Activated naive CD4-positive, alpha-beta T cell treated with Interleukin-2 at 50 U/mL for 16 hours (primary cell): ENCODE measurements at places on chromosomes 6 and 20.

DNA sequence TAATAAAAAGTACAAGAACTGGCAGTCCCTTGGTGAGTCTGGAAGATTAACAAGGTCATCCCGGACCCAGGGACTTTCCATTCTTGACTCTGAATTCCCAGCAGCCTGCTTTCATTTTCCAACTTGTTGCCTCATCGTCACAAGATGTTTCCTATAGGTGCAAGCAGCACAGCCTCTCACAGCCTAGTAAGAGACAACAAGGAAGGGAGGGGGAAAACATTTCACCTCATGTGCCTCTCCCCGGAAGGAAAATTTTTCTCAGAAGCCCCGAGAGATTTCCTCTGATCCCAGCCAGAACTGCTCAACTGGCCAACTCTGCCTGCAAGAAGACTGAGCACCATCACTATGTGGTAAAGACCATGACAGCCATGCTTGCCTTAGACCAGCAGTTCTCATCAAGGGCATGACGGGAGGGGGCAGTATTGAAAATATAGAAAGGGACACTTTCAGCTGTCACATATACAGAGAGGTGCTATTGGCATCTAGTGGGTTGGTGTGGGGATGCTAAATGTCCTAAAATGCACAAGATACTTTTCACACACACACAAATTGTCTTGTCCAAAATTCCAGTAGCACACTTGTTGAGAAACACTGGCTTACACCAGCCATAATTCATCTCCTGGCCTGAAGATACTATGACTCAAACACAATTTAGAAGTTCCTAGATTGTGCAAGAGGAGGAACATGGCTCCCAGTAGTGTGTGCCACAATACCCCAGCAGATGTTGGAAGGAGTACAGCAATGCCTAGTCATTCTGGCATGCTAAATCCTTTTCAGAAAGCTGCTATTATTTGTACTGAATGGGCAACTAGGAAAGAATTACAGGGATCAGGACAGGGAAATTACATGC lies 10.8 kb upstream of the WTAP start:
- DNase-seq, result no peak

DNA sequence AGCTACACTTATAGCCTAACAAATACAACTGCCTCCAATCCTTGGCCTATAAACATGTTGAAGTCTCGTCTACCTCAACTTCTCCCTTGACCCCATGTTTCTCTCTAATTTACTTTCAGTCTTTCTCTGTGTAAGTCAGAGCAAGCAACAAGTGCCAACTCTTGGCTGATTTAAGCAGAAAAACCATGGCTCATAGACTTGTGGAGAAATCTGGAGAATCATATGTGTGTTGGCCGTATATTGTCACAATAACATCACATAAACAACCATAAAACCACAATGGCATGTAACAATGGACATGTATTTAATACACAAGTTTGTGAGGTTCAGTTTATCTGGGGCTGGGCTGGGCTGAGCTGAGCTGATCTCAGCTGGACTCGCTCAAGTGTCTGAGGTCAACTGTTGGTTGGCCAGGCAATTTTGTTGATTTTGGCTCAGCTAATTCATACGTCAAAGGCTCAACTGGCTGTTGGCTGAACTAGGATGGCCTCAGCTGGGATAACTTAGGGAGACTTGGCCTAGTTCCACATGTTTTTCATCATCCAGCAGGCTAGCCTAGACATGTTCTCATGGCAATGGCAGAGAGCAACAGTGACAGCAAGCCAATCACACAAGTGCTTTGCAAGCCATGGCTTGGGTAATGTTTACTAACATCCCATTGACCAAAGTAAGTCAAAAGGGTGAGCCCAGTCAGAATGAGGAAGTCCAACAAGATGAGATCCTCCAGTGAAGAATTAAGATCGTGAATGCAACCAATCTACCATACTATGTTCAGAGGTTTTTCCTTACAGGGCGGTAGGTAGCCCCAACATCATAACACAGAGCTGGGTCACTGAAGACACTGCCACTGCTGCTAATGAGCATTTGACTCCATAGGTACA lies 12.9 kb upstream of the TBC1D22B start:
- no peak for DNase-seq

DNA sequence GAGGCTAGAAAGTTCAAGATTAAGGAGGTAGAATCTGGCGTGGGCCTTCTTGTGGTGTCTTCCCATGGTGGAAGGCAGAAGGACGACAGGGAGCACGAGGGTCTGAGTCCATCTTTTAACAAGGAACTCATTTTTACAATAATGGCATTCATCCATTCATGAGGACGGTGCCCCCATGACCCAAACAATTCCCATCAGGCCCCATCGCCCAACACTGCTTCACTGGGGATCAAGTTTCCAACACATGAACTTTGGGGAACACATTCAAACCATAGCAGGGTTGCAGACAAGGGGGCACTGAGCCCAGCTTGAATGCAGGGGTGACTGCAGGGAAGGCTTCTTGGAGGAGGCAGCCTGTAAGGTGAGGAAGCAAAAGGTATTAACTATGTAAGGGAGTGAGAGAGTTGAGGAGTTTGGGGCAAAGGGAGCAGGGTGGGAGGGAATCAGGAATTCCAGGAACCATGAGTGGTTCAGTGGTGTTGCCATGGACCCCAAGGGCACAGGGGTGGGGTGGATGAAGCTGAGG lies 5.5 kb downstream of the RAB44 start:
- DNase-seq, result no peak

DNA sequence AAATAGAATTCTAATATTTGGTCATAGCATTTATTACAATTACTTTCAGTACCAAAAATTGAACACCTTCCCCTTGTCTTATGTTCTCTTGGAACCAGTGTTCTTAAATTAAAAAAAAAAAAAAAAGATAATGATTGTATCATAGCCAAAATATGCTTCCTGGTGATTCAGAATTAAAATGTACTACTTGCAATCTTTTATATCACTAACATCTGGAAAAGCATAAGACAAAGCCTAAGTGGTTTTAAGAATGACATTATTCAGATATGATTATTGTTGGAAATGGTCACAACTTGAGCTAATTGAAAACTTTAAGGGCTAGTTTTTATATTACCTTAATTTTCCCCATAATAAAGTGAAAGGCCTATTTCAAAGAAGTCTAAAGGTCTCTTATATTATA lies 493.3 kb upstream of the MARCKS start:
- no peak for DNase-seq

DNA sequence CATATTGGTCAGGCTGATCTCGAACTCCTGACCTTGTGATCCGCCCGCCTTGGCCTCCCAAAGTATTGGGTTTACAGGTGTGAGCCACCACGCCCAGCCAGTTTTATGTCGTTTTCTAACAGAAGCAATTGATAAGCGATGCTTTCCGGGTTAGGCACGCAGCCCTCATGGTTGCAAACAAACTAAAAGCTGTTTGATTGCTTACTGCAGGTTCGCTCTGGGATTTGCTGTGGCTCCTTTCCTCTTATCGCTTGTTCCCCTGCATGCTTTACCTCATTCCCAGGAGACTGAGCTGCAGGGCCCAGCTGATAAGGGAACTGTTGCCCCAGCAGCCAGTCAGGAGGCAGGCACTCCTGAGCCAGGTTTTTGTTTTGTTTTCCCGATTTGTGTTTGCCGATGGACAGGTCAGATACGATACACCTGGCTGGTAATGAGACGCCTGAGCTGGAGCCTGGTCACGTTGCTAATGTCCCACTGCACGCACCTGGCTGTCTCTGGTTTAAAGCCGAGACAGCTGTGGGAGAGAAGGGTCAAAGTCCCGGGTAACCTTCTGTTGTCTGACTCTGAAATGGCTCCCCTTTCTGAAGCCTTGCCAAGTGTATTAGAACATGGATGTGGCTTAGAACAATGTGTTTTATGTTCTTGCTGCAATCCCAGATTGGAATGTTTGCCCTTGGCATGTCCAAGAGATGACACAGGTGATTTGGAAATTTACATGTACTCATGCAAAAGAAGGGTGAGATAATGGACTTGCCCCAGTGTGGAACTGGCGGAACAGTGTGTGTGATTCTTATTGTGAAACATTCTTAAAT lies 19.9 kb downstream of the DSP start:
- no peak for DNase-seq

DNA sequence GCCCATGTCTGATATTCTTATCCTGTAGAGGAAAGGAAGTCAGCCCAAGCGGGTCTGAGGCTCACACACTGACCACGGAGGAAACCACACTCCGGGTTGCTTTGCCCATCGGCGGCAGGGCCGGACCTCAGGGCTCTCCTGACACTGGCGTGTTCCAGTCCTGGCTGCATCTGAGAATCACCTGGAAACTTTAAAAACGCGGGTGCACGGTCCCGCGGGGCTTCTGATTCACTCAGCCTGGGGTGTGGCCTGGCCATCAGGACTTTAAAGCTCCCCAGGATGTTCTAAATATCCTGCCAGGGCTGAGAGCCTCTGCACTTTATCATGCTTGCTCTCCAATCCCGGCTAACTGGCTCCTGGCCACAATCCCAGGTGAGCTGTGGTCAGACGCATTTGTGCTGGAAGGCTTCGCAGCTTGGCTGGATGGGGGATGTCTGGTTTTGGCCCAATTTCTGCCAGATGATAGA lies 47.7 kb upstream of the DACT2 start:
- no peak for DNase-seq

DNA sequence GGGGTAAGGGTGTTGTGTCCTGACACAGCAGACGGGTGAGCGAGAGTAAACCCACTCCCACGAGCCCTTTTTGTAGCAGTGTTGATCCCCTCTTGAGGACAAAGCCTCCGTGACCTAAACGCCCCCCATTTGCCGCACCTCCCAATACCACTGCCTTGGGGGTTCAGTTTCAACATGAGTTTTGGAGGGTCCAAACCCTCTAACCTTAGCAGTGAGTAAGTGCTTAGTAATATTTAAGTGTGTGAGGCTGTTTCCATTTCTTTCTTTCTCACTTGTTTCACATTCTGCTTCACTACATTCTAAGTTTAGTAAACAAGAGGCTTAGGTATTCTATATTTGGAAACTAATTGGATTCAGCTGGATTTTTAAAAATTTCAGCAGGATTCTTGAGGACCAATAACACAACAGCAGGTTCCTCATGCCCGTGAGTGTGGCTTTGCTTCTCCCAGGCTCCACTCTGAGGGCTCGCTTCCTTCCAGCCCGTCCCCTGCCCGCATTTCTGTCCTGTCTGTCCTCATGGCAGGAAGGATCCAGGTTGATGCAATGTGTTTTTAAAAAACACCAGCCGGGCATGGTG lies 41.2 kb downstream of the SNX9 start:
- DNase-seq, result no peak

- no peak for DNase-seq
These were observed 1.6 kb downstream of the DBNDD2 start for GRCh38 chr20:45409521-45410272.

GRCh38 chr6:73339340-73339739 lies 14.7 kb downstream of the DPPA5 start:
- no peak for DNase-seq

DNA sequence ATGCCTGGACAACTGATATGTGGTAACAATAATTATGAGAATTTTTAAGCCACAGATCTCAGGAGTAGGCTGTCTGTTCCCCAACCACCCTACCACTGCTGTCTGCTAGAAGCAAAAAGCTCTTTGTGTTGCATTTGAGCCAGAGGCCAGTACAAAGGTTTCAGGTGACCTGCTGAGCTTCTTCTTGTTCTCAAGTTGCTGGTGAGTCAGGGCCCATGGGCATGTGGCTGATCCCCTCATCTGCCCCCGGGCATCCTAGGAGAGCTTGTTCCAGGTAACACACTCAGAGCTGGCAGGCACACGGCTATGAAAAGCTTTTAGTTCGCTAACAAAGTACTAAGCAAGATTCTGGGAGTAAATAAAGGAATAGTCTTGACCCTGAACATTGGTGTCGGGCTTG lies 285.3 kb downstream of the CDC5L start:
- DNase-seq, result no peak

- no peak for DNase-seq
These were observed 29.8 kb upstream of the MRPS18A start for GRCh38 chr6:43717389-43717788.

DNA sequence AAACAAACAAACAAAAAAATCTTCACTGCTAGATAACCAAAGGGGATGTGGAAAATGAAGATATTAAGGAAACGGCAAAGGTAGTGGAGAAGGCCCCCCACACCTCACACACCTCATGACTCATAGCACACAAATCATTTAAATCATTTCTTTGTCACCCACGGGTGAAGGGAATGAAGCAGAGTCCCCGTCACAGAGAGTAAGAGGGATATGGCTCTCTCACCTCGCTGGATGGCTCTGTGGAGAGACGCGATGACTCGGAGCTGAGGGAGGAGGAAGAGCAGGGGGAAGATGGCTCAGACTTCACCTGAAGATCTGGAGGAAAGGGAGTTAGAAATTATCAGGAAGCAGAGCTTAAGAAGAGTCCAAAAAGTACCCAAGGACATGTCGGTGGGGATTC lies 1.2 kb downstream of the ATF6B start:
- DNase-seq, result no peak

- DNase-seq, result no peak
These were observed 631.4 kb downstream of the CDH26 start for GRCh38 chr20:60589623-60590022.

DNA sequence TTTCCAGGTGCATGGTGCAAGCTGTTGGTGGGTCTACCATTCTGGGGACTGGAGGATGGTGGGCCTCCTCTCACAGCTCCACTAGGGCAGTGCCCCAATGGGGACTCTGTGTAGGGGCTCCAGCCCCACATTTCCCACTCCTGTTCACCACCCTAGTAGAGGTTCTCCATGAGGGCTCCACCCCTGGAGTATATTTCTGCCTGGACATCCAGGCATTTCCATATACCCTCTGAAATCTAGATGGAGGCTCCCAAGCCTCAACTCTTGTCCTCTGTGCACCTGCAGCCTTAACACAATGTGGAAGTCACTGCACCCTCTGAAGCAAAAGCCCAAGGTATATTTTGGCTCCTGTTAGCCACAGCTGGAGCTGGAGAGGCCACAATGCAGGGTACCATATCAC lies 393.5 kb downstream of the RNGTT start:
- DNase-seq, result no peak

- DNase-seq, result no peak
These were observed 35.8 kb downstream of the TBX18 start for GRCh38 chr6:84728602-84729001.

DNA sequence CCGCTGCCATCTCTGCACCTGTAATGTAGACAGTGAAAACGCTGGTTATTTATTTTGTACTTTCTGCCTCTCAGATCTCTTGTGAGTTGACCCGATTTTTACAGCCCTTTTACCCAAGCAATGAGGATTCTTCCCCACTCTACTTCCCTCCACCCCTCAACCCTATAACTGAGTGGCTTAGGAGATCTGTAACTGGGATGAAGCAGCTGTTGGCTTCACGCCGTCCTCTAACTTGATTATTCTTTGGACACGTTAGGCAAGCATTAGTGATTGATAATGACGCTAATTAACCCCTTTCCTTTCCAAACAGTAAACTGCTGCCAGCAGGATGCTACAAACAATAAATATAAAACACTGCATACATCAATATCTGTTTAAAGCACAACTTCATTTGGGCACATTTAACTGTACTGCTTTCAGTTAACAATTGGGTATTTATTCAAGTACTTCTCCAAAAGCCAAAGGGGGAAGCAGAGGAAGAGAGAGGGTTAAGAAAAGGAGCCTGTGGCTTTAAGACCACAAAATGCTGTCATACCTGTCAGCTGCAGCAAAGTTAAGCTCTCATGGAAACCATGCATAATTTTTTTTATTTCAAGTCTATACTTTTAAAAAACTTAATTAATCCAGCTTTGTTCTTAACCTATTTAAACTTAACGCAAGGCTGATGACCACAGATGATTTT lies 21.2 kb downstream of the TFAP2A start:
- DNase-seq, result no peak
